ENCODE measurements at places on chromosomes 6 and 20.

GRCh38 chr20:54067606-54068174 lies 2.7 kb downstream of the BCAS1 start:
- peak; percentile 70 for DNase-seq

DNA sequence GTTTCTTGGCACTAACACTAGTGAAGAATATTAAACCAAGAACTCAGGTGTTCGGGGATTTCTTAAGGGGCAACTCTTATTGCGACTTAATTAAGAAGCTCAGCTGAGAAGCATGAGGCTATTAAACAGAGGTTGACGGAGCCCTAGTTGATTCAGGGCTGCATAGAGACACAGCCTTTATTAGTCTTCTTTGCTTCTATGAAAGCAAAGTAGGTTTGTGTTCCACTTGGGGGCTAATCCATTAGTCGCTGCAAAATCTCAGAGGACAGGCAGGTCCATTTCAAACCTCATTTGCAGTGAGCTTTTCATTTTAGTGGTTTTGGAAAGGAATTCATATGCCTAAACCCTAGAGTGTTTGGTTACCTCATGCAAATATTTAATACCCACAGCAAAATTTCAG lies 506.6 kb upstream of the SULF2 start:
- DNase-seq, result no peak

GRCh38 chr6:90173262-90173925 lies 123.2 kb downstream of the BACH2 start:
- DNase-seq, result no peak

DNA sequence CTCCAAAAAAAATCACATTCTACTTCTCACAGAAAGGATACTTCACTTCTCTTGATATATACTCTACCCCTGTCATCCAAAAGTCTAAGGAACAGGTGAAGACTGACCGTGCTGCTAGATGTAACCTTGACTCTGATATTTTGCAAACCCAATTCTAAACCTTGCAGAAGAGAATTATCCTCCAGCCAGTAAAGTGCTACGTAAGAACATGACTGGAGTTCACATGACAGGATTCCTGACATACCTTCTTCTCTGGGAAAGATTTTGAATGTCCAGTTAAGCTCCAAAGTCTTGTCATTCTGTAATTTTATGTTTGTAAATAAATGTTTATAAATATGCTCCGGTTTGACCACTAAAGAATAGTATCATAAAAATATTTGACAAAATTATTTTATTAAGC lies 35.8 kb downstream of the BTBD9 start:
- DNase-seq, result no peak

DNA sequence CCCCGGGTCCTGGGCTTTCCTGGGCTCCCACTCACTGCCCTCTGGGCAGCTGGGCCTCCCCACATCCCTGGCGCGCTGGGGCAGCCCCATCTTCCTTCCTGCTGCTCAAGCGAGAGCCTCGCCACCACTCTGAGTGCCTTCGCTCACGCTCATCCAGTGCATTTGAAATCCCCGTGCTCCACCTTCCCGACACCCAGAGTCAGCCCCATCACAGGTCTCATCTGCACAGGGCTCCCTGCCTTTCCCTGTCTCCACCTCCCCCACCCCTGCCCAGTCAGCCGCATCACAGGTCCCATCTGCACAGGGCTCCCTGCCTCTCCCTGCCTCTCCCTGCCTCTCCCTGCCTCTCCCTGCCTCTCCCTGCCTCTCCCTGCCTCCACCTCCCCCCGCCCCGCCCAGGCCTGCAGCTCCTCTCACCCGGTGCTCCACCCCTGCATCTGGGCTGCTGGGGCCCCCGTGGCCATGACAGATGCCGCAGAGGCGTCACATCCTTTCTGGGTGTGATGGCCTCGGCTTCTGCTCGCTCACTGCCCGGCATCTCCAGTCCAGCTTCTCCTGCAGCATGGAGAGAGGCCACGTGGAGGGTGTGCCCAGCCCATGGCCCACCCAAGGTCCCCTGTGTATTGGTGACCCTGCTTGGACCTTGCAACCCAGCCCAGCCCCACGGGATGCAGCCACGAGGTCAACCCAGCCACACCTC lies 9.0 kb upstream of the BHLHE23 start:
- no peak for DNase-seq

DNA sequence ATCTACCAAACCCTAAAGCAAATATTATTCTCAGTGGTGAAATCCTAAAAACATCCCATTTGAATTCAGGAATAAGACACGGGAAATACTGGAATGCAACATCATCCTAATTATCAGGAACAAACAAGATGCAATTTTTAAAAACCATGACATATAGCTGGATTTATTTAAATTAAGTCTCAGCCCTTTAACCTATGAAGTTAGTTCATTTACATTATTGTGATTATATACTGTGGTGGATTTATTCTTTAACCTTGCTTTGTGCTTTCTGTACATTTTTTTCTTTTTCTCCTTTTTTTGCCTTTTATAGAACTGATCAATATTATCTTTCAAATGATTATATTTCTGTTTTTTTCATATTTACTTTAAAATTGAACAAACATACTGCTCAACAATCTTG lies 59.8 kb upstream of the ARMC2 start:
- DNase-seq, result no peak

DNA sequence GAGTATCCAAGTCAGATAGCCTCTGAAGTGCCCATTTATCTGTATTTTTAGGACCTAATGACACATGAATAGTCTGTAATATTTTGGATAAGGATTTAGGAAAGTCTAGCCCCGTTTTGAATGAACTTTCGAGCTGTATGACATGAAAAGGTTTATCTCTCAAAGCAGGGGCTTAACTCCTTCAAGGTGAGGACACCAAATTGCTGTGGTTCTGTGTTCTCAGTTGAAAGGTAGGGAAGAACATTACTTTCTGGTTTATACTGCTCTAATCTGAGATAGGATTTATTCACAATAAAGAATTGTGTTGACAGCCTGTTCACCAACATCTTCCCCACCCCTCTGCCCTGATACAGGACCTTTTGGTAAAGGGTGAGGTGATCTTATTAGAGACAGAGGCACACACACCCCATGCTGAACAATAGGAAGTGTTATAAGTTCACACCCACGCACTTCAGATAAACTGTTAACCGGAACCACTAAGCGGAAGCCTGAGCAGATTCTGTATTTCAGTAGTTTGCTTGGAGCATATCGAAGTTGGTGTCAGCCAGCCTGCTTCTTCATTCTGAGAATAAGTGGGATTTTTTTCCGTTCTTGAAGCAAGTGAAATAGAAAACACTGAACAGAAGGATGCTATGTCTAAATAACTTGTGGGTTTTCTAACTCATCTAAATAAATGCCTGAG lies 223.3 kb downstream of the TMEM242 start:
- DNase-seq, result no peak

DNA sequence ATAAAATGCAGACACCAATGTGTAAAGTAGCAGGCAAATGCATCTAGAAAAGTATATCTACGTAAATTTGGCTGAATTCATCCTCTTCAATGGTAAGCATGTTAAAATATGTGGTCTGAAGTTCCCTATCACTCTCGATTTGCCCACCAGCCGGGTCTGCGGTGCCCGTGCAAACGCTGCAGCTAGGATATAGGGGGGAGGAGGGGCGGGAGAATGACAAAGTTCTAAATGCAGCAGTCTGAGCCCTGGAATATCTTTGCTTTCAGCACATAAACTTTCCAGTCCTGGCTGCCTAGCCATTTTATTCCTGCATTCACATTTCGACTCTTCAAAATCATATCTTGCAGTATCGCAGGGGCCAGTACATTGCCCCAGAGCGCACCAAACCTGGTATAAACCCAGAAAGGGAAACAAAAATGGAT lies 708 bp downstream of the NRN1 start:
- DNase-seq, result no peak

DNA sequence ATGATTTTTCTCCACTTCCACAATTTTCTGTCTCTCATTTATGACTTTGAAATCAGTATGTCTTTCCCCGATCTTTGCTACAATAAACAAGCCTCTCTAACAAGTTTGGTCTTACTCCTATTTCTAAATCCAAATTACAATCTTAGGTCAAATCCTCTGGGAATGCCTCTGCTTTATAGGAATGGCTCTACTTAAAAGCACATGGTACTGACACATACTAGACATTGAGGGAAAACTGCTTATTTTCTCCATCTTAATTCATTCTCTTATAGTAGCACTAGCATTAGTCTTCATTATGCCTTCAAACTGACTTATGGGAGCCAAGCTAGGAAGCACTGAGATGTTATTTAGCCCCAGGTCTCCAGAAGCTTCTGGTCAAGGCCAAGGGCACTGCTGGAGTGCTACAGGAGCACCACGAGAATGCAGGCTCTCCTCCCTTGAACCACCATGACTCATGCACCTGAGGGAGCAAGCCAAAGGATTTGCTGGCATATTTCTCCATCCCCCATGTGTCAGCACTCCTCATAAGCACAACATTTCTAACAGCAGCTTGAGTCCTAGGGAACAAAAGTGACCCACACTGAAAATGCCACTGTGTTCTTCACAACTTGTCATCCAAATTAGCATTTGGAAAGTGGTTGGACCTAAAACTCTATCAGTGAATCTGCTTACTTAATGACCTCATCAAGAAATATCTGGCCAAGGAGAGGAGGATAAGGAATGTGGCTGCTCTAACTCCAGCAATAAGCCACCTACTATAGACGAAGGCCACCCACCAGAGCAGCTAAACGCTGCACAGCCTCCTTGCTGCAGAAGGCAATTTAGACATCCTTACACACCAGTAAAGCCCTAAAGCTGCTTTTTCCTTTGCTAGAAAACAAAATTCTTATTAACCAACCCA lies 156.8 kb upstream of the KCNQ5 start:
- DNase-seq, result peak; percentile 85

- DNase-seq, result peak; percentile 38
Measured at GRCh38 chr6:151292974-151293687, 53.4 kb downstream of the AKAP12 start.

- peak; percentile 43 for DNase-seq
Measured at GRCh38 chr6:29071831-29072723, 15.0 kb downstream of the OR2B3 start.

- DNase-seq, result no peak
Measured at GRCh38 chr6:12007473-12007872, 4.6 kb upstream of the HIVEP1 start.

- DNase-seq, result no peak
Measured at GRCh38 chr20:64100566-64100888, 6.8 kb downstream of the NPBWR2 start.

GRCh38 chr6:134453792-134454510 lies 136.0 kb upstream of the SGK1 start:
- no peak for DNase-seq

GRCh38 chr20:57835074-57835452 lies 125.2 kb upstream of the PMEPA1 start:
- no peak for DNase-seq

DNA sequence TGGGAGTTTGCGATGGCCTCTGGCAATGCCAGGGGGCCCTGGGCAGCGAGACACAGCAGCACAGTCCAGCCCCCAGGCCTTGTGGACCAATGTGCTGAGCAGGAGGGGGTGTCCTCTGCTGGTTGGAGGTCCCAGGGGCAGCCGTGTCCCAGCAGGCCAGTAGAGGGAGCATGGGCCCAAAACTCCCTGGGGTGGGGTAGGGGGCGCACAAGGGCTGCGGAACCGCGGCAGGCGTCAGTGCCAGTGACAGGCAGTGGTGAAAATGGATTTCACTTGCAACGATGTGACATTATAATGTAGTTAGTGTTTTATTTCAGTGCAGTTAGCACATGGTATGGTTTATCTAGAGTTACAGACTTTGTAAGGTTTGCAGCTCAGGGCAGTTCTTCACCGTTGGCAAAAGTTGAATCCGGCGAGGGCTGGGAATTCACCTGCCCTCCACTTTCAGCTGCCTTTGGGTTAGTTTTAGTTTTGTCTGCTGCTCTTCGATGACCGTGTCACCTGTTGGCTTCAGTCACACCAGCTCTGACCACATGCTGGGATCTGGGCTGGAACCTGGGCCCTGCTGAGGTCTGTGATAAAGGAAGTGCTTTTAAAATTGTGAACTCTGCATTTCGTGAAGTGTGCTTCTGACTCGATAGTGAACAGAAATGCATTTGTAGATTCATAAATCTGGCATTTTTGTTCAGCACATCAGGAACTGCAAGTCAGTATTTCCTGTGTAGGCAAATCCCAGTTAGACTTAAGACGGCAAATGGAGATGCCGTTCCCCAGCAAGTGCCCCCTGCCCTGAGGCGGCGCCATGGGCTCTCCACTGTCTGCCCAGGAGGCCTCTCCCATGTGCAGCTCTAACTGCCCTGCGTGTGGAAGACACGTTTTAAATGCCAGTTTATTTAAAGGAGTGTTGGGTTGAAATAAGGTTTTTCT lies 46.8 kb downstream of the PYGB start:
- DNase-seq, result peak; percentile 43

DNA sequence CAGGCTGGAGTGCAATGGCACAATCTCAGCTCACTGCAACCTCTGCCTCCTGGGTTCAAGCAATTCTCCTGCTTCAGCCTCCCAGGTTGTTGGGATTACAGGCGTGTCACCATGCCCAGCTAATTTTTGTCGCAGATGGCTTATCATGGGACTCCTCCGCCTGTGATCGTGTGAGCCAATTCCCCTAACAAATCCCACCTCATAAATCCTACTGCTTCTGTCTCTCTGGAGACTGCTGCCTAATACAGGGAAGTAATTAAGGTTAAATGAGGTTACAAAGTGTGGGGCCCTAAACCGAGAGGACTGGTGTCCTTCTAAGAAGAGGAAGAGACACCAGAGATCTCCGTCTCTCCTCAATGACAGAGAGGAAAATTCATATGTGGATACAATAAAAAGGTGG lies 52.0 kb downstream of the TRPC4AP start:
- DNase-seq, result no peak

- DNase-seq, result no peak
Measured at GRCh38 chr20:23242104-23242503, 108.5 kb upstream of the NXT1 start.

DNA sequence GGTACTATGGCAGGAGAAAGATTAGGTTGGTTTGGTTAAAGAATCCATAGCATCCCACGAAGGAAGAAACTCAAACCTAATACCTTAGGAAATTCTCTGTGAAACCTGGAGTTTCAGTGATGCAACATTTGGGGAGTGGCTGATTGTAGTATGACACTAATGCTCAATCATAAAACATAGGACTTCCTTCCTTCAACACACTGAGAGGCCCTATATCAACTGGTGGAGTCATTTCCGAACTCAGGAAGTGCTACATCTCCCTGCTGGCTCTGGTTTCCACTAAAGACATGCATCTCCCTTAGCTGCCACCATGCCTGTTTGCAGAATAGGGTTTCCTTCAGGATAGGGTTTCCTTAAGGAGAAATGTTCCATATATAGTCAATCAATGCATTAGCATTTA lies 5.2 kb upstream of the MANEA start:
- no peak for DNase-seq

- no peak for DNase-seq
Measured at GRCh38 chr20:12847872-12848271, 160.9 kb upstream of the SPTLC3 start.

GRCh38 chr20:13322198-13322597 lies 101.1 kb downstream of the ISM1 start:
- no peak for DNase-seq

DNA sequence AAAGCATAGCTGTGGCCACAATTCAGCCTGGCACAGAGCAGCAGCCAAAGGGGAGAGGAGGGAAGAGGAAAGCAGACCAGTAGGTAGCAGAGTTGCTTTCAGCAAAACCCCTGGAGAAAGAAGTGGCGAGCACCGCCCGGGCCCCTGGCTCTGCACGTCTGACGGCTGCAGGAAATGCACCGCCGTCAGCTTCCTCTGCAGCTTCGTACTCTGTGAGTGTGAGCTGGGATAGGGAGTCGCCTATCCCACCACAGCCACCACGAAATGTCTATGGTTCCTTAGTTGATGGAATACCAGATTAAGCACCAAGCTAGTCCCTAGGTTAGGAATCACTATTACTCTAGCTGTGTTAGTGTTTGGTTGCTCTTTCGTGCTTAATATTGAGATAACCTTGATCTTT lies 79.9 kb upstream of the NAA20 start:
- DNase-seq, result no peak

Data from H4 (cell line).